Bronchial epithelial cell (primary cell): ENCODE measurements at places on chromosomes 11 and 22.

DNA sequence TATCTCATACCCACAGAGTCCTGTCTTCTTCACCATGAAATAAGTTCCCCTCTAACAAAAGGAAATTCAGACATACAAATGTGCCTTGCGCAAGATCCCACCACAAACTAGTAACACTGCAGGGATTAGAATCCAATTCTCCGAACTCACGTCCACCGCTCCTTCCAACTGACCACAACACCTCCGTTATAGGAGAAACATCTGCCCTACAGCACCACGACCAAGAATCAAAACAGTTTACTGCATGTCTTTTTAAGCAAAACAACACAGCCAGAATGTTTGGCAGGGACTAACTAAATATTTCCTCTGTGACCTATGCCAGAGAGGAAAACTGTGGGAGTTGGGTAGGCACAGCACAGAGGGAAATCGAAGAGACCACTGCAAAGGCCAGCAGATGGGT is 72.7 kb upstream of the AKIP1 start:
- no peak for DNase-seq

- DNase-seq, result no peak
Measured at GRCh38 chr11:134714021-134714656, 302.1 kb upstream of the B3GAT1 start.

DNA sequence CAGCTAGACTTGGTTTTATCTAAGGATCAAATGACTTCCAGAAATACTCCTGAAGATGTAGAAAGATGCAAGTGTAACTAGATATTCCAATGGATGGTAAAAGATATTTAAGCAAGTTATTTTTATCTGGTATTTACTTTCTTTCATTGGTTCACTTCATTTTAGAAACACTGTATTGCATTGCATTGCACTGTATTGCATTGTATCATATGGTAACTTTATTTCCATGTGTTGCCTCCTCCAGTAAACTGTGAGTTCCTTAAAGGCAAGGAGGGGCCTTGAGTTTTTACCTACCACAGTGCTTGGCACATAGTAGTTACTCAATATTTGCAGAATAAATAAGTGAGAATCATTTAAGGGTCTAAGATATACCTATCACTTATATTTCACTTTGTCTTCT is 31.8 kb upstream of the FLI1 start:
- DNase-seq, result no peak

DNA sequence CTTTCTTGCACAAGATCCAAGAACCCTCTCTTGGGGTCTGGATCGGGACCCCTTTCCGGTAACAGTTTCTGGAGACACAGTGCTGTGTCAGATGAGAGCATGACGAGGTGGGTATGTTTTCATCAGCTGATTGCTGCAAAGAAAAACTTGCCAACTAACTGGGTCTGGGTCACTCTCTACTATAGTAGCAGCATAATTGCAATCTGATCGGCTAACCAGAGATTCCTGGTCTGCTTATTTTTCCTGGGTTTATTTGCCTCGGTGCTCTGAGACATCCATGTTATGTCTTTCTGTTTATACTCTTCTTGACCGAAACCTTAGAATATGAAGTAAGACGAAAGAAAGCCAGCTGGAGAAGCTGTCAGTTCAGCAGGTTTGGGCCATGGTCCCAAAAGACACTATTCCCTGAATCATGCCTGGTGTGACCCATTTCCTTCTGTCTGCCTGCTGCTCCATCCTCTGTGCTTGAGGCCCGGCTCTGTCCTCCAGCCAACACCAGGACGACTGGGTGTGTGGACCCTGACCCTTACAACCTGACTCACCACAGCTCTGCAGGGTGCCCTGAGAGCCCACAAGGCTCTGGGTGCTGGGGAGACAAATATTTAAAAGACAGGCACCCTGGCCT is 24.1 kb upstream of the CLMP start:
- no peak for DNase-seq

DNA sequence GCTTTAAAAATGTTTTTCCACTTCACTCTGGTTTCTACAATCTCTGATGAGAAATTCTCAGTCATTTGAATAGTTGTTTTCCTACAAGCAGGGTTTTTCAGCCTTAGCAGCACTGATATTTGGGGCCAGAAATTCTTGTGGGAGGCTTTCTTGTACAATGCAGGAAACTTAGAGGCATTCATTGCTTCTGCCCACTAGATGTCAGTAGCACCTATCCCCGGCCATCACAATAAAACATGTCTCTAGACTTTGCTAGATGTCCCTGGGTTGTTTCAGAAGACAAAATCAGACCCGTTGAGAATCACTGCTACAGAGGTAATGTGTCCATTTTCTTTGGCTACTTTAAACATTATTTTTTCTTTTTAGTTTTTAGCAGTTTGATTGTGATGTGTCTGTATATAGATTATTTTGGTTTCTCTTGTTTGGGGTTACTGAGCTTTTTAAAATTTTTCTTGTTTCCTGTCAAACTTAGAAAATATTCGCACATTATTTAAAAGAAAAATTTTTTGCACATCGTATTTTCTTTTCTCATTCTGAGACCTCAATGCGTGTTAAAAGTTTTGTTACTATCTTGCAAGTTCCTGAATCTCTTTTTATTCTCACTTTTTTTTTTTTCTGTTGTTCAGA is 60.8 kb upstream of the CCDC179 start:
- peak; percentile 55 for DNase-seq
